CD14-positive monocyte (primary cell): ENCODE measurements at places on chromosomes 6 and 20. TPM values are rescaled to one million over a fixed set of nuclear protein-coding genes. Genes with fewer than 3 reads are reported as not detected.

- DNase-seq, result peak; percentile 78
- H3K27ac ChIP-seq, result peak overlapping the region; percentile 60
- peaks cover 66% of the 10 kb centered on the region for H3K4me1 ChIP-seq
- H3K4me3 ChIP-seq, result peak overlapping the region; percentile 15
- peaks cover 7% of the 10 kb centered on the region for H3K36me3 ChIP-seq
Observed at GRCh38 chr6:35302604-35303241, 5.1 kb downstream of the DEF6 start.

DNA sequence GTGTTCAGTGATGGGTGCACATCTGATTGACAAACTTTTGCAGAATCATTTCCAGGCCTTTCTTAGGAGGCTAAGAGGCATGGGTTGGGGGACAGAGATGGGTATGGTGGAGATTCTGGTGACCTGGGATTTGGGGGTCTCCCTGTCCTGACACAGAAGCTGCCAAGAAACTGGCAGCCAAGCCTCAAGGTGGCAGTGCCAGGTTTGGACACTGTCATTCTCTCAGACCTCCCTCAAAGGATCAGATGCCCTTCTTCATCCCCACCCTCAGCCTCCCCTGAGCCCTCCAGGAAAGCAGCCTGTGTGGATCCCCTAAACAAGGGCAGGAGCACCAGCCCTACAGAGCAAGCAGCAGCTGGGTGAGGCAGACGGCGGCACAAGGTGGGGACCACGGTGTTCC, 18.1 kb upstream of the MAS1L start:
- no peak overlapping the region for H3K27ac ChIP-seq
- H3K27me3 ChIP-seq, result no peaks in the 10 kb centered on the region

DNA sequence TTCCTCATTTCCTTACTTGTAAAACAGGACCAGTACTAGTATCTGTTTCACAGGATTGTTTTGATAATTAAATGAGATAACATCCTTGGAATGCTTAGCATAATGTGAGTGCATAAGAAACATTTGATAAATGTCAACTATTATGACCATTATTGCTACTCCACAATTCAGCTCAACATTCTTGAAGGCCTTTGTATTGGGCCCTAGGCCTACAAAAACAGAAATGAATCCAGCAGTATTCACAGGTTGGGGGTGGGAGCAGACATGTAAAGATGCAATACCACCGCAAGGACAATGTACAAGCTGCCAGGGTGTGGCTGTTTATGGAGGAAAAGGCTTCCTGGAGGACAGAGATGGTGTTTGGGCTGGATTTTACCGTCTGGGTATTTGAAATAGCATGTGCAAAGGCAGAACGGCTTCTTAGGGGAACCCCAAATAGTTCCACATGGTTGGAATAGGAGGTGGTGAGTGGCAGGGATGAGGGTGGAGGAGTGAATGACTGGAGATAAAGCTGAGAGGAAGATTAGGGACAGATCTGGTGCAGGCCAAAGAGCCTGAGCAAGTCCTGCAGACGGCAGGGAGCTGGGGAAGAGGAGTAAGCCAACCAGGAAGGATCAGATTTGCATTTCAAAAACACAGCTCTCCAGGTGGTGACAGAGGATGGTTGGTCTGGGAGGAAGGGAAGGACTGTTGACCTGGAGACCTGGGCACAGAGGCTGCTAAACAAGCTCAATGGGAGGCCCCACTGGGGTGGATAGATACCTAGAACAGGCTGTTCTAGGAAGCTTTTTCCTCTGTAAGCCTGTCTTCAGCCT, 57.0 kb upstream of the EPB41L1 start:
- H3K4me1 ChIP-seq, result peaks cover 33% of the 10 kb centered on the region
- DNase-seq, result no peak
- H3K4me3 ChIP-seq, result no peak overlapping the region
- H3K36me3 ChIP-seq, result no peaks in the 10 kb centered on the region

- no peak for DNase-seq
- no peaks in the 10 kb centered on the region for H3K27me3 ChIP-seq
- no peak overlapping the region for H3K4me3 ChIP-seq
- H3K27ac ChIP-seq, result no peak overlapping the region
Observed at GRCh38 chr6:4664911-4665310, 111.3 kb upstream of the CDYL start.

TCFL5 gene
- polyA plus RNA-seq, result 0.89 TPM

SIRPB2 gene
- 92.8 TPM for polyA plus RNA-seq
